ENCODE measurements at places on chromosomes 16 and 17.
A peak's percentile ranks its signal among the peaks of the same experiment; 100 is the strongest.

- H3K4me3 ChIP-seq, result peak overlapping the region; percentile 56
- peak overlapping the region; percentile 94 for H3K27ac ChIP-seq
- peaks cover 65% of the 10 kb centered on the region for H3K4me1 ChIP-seq
- H3K27me3 ChIP-seq, result no peaks in the 10 kb centered on the region
- DNase-seq, result peak; percentile 18
Measured at GRCh38 chr17:39092692-39093230, 58.7 kb downstream of the PLXDC1 start.

DNA sequence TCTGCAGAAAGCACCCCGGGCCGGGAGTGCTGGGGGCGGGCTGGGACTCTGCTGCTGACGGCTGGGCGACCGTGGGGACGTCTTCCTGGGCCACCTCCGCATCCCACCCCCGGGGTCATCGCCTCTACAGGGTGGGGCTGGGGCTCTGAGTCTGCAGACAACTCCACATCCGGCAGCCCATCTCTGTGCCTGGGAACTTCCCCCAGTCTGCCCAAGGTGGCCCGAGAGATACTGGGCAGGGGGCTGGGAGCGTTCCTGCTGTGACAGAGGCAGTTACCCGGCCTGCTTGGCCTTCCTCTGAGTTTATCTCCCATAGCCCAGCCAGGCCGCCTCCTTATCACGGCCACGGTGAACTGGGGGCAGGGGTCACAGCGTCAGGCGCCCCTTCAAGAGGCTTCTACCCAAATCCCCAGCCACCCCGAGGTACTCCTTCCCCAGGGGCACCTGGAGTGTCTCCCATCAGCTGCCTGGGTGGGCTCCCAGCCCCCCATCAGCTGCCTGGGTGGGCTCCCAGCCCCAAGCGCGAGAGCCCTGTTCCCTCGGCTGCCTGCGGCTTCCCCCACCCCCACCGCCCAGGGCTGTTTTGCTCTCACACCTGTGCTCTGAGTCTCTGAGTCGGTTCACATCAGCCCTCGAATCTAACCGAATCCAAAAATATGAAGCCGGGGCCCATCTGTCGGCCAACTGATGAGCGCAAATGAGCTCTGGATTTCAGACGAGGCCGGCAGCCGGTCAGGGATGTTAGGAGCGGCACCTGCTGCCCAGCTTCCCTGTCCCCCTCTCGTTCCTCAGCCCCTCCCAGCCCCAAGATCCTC, 15.6 kb upstream of the CBFA2T3 start:
- H3K27me3 ChIP-seq, result no peaks in the 10 kb centered on the region
- no peak overlapping the region for H3K4me3 ChIP-seq
- H3K4me1 ChIP-seq, result no peaks in the 10 kb centered on the region
- no peak overlapping the region for H3K27ac ChIP-seq

DNA sequence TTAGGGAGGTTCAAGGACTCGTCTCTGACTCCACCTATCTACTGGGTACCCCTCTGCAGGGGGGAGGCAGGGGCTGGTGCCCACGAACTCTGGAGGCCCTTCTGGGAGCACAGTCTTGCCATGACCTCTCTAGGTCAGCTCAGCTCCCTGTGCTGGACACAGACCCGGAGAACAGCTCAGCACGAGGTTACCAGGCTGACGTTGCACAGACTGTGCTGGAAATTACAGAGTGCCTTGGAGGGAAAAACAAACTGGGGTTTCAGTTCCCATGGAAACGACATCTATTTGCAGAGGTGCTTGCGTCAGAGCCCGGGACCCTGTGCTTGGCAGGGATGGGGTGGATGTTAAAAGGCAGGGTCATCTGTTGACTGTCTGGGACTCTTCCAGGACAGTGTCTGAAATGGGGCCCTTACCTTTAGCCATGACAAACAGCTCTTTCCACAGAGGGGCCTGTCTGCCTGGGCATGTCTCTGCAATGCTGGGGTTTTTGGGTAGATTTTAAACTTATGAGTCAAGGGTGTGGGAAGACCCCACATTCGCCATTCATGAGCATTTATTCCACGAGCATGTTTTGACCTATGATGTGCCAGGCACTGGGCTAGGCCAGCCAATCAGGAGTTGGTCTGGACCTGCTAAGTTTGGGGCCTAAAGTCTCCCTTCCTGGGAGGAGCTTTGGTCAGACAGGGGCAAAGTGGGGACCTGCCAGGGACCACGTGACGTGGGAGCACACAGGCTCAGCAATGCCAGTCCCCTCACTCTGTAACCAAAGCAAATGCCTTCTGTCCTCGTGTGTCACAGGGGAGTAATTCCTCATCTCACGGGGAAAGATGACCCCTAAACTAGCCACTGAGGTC, 22.5 kb downstream of the CCR7 start:
- no peak overlapping the region for H3K27ac ChIP-seq
- peaks cover 60% of the 10 kb centered on the region for H3K4me1 ChIP-seq
- peaks cover 41% of the 10 kb centered on the region for H3K27me3 ChIP-seq
- peaks cover 2% of the 10 kb centered on the region for H3K36me3 ChIP-seq
- H3K4me3 ChIP-seq, result no peak overlapping the region

DNA sequence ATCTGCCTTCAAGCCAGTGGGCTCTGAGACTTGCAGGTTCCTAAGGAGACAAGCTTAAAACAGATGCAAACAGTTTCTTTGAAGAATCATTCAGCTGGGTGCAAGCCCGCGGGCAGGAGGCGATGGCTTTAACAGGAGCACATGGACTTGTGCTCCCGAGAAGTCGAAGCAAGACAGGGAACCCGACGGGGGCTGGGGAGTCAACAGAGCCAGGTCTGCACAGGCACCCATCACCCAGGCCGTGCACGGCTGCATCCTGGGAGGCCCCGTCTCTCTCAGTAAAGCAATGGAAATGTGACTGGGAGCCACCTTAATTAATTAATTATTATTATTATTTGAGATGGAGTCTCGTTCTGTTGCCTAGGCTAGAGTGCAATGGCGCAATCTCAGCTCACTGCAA, 333 bp upstream of the PTX4 start:
- peaks cover 2% of the 10 kb centered on the region for H3K36me3 ChIP-seq
- H3K27me3 ChIP-seq, result no peaks in the 10 kb centered on the region
- no peak overlapping the region for H3K4me3 ChIP-seq

GRCh38 chr17:76053246-76054111, 18.8 kb downstream of the SRP68 start:
- peaks cover 7% of the 10 kb centered on the region for H3K4me1 ChIP-seq
- H3K27ac ChIP-seq, result no peak overlapping the region
- H3K4me3 ChIP-seq, result no peak overlapping the region
- DNase-seq, result no peak
- no peaks in the 10 kb centered on the region for H3K27me3 ChIP-seq

DNA sequence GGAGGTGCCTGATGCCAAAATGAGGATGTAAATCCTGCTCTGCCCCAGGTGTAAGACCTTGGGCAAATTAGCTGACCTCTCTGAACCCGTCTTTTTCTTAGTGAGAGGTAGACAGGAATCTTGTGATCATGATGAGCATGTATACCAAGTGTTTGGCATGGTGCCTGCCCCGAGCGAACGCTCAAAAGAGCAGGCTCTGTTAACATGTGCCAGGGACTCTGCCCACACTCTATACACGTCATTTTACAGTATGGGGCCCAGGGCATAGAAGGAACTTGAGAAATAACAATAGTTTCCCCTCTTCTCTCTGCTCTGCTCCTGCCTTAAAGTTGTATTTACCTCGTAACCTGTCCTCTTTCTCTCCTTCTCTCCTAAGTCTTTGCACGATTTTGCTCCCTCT, 9.3 kb upstream of the MAF start:
- H3K36me3 ChIP-seq, result peaks cover 10% of the 10 kb centered on the region
- H3K4me3 ChIP-seq, result no peak overlapping the region
- H3K4me1 ChIP-seq, result peaks cover 53% of the 10 kb centered on the region

- peak within 1 kb of the TSS; percentile 80 for H3K27ac ChIP-seq
- DNase-seq, result peak; percentile 95
- H3K4me1 ChIP-seq, result peaks cover 41% of the 10 kb centered on the region
Measured at GRCh38 chr16:2980227-2981176, at the start of gene PKMYT1. TSS of gene PKMYT1 (minus strand) at chr16:2980446. CDS start at chr16:2979657, 789 bp downstream.

DNA sequence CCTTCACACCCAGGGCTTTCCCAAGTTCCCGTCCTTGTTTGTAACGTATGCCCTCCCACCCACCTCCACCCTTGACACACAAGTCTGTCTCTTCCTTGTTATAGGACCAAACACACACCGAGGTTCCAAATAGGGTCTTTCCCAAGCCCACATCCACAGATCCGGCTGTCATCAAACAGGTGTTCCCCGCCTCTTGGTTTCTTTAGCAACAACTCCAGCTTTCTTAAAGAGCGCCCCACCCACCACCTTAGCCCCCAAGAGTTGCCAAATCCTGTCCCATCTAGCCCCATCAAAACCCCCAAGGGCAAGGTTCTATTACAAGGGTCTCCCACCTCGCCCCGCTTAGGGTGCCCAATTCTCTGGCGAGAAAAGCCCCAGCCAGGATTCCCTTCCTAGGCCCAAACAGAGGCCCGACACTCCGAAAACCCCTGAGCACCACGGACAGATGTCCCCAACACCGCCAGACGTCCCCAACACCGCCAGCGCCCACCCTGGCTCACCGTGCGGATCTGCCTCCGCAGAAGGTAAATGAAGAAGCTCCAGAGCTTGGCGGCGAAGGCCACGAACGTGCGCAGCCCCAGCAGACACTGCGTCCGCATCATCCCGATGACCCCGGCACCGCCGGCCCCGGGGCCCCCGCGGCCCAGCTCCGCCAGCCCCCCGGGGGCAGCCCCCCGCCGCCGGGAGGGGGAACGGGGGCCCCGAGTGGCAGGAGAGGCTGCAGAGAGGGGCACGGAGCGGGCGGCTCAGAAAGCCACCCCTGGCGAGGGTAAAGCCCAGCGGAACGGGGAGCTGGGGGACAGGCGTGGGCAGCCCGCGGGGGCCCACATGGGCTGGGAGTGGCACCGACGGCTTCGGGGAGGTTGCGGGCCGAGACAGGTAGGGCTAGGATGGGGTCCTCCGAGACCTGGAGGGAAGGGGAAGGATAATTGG, 573 bp downstream of the CTDNEP1 start:
- peaks cover 52% of the 10 kb centered on the region for H3K36me3 ChIP-seq
- H3K4me1 ChIP-seq, result peaks cover 54% of the 10 kb centered on the region
- H3K27me3 ChIP-seq, result no peaks in the 10 kb centered on the region
- H3K27ac ChIP-seq, result peak overlapping the region; percentile 89
- DNase-seq, result no peak
- peak overlapping the region; percentile 91 for H3K4me3 ChIP-seq

- no peak for DNase-seq
- no peak overlapping the region for H3K4me3 ChIP-seq
- H3K36me3 ChIP-seq, result no peaks in the 10 kb centered on the region
- no peaks in the 10 kb centered on the region for H3K27me3 ChIP-seq
Measured at GRCh38 chr17:71846561-71847110, 274.2 kb upstream of the SOX9 start.

- H3K27ac ChIP-seq, result no peak overlapping the region
- no peaks in the 10 kb centered on the region for H3K4me1 ChIP-seq
- no peaks in the 10 kb centered on the region for H3K36me3 ChIP-seq
- no peak for DNase-seq
- no peak overlapping the region for H3K4me3 ChIP-seq
- H3K27me3 ChIP-seq, result peaks cover 32% of the 10 kb centered on the region
Measured at GRCh38 chr17:57234061-57234738, 22.1 kb upstream of the MSI2 start.

DNA sequence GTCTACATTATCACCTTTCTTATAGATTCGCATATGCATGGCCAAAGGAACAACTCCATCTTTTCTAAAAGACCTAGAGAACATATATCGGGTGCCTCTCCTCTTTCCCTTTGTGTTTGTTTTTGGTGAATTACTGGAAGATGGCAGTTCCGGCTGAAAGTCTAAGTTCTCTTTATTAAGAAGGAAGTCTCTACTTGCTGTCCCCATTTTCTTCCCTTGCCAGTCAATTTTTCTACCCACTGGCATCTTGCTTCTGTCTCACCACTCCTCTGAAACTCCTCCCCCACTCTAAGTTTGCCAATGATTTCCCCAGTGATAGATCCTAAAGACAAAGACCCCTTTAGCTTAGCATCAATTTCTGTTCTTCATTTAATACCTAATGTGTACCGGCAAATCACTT, 93.9 kb upstream of the CORO6 start:
- H3K27ac ChIP-seq, result no peak overlapping the region
- no peak overlapping the region for H3K4me3 ChIP-seq
- no peaks in the 10 kb centered on the region for H3K27me3 ChIP-seq
- H3K4me1 ChIP-seq, result peaks cover 14% of the 10 kb centered on the region
- peaks cover 51% of the 10 kb centered on the region for H3K36me3 ChIP-seq

GRCh38 chr16:81624760-81625543, 154.1 kb upstream of the PLCG2 start:
- no peak overlapping the region for H3K4me3 ChIP-seq
- DNase-seq, result no peak
- no peak overlapping the region for H3K27ac ChIP-seq

DNA sequence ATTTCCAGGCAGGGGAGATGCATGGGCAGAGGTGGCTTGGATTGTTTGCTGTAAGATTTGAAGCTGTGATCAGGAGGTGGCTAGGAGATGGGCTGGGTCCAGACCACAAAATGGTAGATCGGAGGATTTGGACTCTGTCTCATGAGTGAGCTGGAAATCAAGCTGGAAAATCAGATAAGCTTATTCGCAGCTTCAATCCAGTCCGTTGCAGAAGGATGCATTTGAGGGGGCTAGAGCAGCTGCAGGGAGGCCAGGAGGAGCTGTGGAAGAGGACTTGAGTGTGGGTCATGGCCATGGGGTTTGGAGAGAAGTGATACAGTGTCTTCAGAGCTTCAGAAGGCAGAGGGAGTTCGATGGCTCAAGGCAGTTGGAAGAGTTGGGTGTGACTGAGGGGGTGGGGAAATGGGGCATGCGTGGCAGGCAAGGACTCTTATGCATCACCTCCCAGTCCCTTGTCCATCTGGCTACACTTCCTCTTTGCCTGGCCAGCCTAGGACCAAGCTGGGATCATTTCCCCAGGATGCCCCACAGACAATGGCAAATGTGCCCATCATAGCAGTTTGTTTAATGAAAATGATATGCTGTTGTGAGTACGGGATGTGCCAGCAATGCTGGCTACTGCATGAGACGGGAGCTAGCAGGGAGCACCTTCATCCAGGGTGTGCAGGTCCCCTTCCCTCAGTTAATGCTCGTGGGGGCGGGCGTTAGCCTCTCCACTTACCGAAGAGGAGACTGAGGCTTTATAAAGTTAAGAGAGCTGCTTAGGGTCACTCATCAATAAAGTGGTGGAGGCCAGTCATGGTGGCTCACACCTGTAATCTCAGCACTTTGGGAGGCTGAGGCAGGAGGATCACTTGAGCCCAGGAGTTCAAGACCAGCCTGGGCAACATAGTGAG, 20.6 kb downstream of the QPRT start:
- H3K27ac ChIP-seq, result no peak overlapping the region
- H3K4me3 ChIP-seq, result no peak overlapping the region
- H3K36me3 ChIP-seq, result no peaks in the 10 kb centered on the region
- H3K27me3 ChIP-seq, result no peaks in the 10 kb centered on the region
- DNase-seq, result no peak

DNA sequence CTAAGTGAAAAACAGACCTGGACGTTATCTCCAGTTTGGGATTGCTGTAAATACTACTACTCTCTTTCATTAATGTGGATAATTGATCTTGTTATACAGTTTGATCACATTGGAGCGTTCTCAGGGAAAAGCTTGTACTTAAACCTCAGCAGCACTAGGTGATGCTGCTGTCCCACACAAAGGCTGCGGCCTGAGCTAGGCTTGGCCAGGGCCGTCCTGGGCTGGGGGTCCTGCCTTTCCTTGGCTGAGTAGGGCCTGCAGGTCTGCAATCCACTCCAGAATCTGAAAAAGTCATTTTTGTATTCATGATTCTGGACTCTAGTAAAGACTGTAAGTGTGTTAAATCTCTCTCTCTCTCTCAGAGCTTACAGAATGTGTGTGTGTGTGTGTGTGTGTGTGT, 23.7 kb upstream of the PMFBP1 start:
- H3K27ac ChIP-seq, result no peak overlapping the region
- no peak for DNase-seq
- no peak overlapping the region for H3K4me3 ChIP-seq
- H3K4me1 ChIP-seq, result no peaks in the 10 kb centered on the region
